ENCODE measurements at places on chromosomes 1 and 21.

GRCh38 chr1:17869815-17870214, 114.7 kb downstream of the ACTL8 start:
- DNase-seq = no peak

GRCh38 chr1:183281039-183281438, 95.0 kb downstream of the LAMC2 start:
- DNase-seq = no peak

DNA sequence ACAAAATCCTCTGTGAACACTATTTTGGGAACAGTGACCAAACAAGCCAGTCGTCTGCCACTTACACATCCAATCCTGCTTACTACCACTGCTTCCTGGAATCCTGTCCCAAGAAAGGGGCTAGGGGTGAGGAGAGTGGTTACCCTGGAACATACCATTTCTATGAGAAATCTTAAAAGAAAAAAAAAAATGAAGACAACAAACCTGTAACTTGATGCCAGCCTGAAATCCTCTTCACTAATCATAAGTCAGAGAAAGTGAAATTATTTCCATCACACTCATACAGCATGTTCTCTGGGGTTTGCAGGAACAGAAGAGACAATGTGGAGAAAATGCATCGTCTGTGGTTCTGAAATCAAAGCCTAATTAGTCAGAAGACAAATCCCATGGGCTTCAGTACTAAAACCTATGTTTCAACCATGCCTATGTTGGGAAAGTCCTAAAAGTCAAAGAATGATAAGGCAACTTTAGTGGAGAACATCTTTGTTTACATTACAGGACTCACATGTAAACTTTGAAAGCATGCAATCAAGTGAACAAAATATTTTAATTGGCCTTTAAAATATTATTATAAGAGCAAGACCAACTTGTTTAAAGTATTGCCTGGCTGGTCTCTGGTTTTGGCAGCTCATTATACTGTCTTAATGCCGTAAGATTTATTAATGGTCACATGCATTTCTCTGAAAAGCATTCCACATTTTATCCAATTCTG, 220.7 kb downstream of the LTN1 start:
- no peak for DNase-seq

- DNase-seq = no peak
These were observed 287.0 kb upstream of the PLXNA2 start for GRCh38 chr1:208531003-208531750.

GRCh38 chr1:235646463-235646862, 3.1 kb downstream of the GNG4 start:
- DNase-seq = no peak

GRCh38 chr1:206079135-206079534, 26.2 kb downstream of the RHEX start:
- DNase-seq = no peak

DNA sequence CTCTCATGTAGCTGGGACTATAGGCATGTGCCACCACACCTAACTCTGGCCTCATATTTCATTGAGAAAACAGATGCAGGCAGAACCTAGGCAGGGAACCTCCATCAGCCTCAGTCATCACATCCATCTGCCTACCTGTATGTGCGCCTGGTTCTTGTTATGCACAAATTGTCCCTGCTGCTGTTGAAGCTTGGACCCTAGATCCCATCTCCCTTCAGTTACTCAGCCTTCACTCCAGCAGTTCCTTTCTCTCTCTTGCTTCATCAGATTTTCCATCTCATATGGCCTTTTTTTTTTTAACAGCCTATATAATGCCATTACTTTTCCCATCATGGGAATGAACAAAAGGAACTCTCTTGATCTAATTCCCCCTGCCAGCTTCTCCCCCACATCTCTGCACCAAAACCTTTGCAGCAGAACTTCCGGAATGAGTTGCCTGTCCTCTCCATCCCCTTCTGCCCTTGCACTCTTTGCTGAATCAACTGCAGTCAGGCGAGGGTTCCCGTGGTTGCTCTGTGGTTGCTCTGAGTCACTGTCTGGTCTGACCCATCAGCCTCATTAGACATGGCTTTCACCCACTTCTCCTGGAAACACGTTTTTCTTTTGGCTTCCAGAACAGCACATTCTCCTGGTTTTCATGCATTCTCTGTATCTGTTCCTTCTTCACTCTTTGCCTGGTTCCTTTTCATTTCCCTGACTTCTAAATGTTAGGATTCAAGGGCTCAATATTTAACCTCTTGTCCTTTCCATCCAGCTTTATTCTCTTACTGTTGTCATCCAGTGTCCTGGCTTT, 41.5 kb downstream of the UBE4B start:
- peak; percentile 40 for DNase-seq

DNA sequence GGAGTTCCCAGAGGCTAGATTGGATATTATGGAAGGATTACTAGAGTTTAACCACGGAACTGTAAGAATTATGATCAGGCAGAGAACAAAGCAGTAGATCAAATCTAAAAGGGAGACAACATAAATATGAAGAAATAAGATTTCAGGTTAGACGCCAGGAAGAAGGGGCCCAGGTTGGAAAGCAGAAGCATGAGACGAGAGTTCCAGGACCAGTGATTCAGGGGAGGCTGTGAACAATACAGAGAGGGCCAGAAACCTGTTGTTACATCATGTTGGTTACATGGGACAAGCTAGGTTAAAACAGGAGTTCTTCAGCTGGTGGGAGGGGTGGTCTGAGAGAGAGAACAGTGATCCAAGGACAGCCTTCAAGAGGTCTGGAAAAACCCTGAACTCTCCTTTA, 128.4 kb upstream of the MROH9 start:
- DNase-seq = no peak

Measured in CD4-positive, alpha-beta T cell treated with Interleukin-1 beta for 1 hour (primary cell).